ENCODE measurements at places on chromosomes 2 and 18.
A peak's percentile ranks its signal among the peaks of the same experiment; 100 is the strongest.

- peak; percentile 83 for DNase-seq
Measured at GRCh38 chr2:49973917-49974368, 819.6 kb upstream of the FSHR start.

- no peak for DNase-seq
Measured at GRCh38 chr2:108219688-108220087, 20.1 kb upstream of the SULT1C3 start.

DNA sequence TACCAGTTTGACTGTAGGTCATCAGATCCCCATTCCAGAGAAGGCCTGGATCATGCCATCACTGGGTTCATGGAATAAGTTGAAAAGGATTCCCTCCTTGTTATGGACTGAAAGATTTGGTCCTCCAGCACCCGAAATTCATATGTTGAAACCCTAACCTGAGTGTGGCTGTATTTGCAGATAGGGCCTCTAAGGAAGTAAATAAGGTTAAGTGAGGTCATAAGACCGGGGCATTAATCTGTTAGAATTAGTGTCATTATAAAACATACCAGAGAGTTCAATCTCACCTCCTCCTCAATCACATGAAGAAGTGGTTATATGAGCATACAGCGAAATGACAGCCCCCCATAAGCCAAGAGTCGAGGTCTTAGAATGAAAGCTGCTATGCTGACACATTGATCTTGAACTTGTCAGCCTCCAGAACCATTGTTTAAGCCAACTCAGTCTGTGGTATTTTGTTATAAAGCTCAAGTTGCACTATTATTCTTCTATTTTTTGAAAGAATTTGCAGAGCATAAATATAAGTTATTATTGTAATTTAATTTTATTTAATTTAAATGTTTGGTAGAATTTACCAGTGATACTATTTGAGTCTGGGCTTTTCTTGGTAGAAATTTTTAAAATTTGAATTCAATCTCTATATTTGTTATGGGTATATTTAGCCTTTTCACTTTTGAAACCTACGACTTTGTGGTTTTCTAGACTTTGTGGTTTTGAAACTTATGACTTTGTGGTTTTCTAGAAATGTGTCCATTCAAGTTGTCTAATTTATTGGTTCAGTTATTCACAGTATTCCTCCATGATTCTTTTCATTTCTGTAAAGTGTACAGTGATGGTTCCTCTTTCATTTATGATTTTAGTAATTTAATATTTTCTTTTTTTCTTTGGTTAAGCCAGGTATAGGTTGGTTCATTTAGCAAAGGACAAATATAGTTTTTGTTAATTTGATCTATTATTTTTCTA, 1206.7 kb upstream of the CDH2 start:
- DNase-seq, result no peak

DNA sequence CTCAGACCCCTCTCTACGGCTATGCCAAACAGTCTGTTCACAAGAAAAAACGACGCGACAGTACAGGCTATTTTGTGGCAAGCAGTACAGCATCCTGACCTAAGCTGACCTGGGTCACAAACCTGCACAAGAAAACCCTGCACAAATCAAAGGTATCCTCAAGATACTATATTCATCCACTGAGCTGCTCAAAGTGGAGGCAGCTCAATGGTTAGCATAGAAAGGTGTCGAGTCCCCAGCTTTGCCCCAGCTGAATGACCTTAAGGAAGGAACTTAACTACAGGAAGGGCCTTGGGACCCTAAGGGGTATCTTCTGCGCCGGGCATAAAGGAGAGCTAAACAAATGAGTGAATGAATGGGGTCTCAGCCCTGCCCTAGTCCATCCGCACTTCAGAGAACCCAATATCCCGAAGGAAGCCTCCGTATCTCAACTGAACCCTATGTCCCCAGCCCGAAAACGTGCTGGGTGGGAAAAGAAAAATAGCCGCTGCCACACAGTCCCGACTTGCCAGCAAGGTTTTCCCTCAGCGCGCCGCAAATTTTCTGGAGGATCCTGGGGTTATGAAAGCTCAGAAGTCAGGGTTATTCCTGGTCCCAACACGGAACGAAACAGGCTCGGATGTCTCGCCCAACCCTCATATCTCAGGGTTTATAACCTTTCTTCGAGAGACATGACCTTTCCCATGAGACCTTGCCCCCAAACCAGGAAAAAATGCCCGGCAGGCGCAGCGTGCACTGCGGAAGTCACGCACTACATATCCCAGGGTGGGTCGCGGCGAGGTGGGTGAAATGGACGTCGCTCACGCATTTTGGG, at the start of gene FASTKD1:
FASTKD1 (minus strand) TSS at position 706 of the 814 bp plus-strand sequence. CDS start 1,836 bp downstream, outside the sequence.
- DNase-seq, result peak; percentile 90

DNA sequence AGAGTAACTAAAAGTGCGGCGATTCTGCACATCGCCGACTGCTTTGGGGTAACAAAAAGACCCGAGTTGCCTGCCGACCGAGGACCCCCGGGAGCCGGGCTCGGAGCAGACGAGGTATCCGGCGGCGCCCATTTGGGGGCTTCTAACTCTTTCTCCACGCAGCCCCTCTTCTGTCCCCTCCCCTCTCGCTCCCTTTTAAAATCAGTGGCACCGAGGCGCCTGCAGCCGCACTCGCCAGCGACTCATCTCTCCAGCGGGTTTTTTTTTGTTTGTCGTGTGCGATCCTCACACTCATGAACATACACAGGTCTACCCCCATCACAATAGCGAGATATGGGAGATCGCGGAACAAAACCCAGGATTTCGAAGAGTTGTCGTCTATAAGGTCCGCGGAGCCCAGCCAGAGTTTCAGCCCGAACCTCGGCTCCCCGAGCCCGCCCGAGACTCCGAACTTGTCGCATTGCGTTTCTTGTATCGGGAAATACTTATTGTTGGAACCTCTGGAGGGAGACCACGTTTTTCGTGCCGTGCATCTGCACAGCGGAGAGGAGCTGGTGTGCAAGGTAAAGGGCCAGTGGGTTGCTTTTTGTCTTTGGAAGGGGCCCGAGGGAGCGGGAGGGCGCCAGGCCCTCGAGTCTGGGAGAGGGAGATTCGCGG, 1.4 kb downstream of the TRIB2 start:
- peak; percentile 49 for DNase-seq

DNA sequence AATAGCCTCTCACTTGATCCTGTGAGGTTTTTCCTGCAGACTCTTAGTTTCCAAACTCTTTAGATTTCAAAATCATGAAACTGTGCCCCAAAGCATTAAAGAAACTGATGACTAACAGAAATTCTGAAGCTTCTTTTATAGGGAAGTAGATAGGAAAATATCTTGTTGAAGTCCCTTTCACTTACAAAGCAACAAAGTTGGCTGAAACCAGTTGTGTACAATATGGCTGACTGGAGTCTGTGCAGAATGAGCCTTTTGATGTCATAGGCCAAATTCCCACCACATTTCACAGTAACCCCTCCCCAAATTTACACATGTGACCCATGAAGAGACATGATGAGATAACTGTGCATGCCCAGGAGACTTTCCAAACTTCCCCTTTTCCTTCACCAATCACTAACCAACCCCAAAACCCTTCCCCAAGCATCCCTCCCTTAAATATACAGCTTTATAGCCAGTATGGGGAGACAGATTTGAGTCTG, 61.7 kb upstream of the NCK2 start:
- no peak for DNase-seq

DNA sequence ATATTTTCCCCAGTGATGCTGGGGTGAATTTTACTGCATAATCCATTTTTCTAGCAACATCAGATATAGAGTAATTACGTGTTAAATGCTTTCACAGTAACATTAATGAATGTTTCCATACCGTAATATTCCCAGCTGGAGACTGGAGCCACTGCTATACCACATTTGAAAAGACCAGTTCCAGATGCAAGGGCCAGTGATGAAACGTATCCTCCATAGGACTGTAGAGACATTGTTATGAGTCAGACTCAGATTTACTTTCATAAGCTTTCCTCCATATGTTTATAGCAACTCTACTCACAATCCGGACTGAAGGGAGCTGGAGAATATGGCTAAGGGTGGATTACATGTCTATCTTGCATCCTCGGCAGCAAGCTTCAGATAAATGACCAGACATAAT, 22.7 kb upstream of the GCG start:
- peak; percentile 18 for DNase-seq

DNA sequence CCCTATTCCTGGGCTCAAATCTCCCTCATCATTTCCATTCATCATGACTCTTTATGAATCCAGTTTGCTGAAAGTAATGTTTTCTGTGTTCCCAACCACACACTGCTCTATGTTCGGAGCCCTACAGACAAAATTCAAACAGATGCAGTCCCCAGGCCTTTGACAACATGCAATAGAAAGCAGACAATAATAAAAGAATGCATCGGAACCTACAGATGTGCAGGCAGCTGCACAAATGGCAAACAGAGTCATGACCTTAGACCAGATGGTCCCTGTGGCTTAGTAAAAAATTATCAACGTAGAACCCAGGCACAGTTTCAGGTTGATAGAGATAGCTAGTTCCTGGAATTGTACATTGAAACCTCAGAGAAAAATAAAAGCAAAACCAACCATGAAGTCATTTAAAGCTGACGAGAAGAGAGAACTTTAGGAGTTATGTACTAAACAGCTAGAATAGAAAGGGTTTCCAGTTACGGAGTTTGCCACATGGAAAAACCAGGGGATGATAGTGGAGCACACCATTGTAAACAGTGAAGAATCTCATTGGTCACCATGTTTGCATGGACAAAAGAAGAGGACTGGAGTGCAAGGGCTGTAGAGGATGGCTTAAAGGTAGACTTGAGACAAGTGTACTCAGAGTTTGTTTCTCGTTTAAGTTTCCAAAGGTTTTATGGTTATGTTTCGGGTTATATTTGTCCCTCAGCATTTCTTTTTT, 23.2 kb upstream of the ACVR1 start:
- no peak for DNase-seq

DNA sequence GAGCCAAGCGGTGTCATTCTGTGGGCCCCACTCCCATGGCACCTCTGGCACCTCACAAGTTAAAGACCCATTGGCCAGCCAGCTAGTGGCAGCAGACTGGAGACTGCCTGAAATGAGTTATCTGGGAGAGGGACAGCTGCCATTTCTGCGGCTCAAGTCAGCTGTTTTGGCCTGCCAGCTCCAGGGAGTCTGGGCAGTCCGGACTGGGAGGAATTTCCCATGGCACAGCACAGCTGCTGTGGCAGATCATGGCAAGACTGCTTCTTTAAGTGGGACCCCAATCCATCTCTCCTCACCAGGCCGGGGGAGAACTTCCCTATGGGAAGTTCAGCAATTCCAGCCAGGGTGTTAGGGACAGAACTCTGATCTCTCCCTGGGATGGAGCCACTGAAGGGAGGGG, 2187.6 kb upstream of the CELF4 start:
- no peak for DNase-seq

DNA sequence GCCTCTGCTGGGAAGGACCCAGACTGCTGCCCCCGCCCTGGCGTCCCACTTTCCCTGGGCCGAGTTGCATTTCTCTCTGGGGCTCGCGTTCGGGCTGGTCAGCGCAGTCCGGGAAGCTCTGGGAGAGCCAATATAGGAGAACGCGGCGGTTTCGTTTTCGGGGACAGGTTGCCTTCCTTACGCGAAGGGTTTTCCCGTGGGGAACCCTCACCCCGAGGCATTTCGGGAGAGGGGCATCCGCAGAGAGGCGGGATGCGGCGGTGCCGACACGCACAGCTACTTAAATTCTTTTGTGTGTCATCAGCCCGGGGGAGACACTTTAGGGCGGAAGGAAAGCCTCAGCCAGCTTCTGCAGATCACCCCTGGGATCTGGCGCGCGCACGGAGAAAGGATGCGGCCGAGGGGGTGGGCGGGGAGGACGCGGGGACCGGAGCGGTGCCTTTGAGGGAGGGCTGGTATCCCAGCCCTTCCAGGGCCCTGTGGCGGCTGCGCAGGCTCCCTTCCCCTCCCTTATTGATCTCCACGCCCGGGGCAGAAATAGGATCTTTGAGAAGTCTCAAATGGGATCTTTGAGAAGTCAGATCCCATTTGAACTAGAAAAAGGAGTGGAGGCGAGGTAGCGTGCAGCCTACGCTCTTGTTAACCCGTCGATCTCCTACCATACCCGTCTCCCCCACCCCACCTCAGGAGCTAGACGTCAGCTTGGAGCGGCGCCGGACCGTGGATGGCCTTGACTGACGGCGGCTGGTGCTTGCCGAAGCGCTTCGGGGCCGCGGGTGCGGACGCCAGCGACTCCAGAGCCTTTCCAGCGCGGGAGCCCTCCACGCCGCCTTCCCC, 1.2 kb downstream of the GATA6 start:
- DNase-seq, result peak; percentile 80

- peak; percentile 42 for DNase-seq
Measured at GRCh38 chr2:169716238-169716886, 17.3 kb upstream of the KLHL23 start.

- DNase-seq, result peak; percentile 99
Measured at GRCh38 chr2:18987592-18988073, 370.8 kb downstream of the OSR1 start.

DNA sequence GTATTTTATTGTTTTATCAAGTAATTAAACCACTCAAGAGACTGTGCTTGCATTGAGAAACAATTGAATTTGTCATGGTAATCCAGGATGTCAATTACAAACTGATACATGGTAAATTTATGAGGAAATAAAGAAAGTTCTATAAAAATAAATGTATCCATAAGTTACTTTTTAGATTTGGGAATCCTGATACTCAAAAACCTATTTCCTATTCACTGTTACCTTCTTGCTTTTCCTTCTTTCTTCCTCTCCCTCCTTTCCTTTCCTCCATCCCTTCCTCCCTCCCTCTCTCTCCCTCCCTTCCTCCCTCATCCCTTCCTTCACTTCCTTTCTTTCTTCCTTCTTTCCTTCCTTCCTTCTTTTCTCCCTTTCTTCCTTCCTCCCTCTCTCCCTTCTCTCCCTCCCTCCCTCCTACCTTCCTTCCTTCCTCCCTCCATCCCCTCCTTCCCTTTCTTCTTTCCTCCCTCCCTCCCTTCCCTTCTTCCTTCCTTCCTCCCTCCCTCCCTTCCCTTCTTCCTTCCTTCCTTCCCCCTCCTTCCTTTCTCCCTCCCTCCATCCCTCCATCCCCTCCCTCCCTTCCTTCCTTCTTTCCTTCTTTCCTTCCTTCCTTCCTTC, 1299.1 kb upstream of the ZEB2 start:
- DNase-seq, result no peak

DNA sequence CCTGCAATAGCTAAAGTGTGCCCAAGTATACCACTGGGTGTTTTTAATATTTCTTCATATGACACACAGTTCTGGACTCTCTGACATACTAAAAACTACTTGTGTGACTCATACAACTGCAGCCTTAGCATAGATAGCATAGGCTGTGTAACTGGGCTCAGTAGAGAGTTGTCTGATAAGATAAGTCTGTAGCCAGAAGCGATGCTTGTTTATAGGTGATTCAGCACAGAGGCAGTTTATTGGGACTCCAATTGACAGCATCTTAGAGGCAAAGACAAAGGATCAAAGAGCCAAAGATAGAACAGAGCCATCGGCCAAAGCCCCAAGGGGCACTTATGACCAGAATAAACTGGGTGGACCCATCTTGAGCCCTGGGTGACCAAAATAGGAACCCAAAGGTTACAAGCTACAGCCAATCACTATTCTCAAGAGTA, 42.3 kb downstream of the AAK1 start:
- peak; percentile 91 for DNase-seq

Data from fibroblast of skin of back (primary cell).